ENCODE measurements at places on chromosomes 4 and X. TPM values are rescaled to one million over a fixed set of nuclear protein-coding genes. Genes with fewer than 3 reads are reported as not detected.

- no peaks in the 10 kb centered on the region for H3K27me3 ChIP-seq
- H3K4me1 ChIP-seq: no peaks in the 10 kb centered on the region
- H3K36me3 ChIP-seq: no peaks in the 10 kb centered on the region
Measured at GRCh38 chr4:32226204-32226603, 1506.0 kb downstream of the PCDH7 start.

GRCh38 chr4:68373513-68373912, 23.6 kb upstream of the YTHDC1 start:
- peak overlapping the region; percentile 65 for H3K4me3 ChIP-seq
- DNase-seq: peak; percentile 62
- H3K4me1 ChIP-seq: peaks cover 24% of the 10 kb centered on the region
- no peaks in the 10 kb centered on the region for H3K36me3 ChIP-seq
- H3K27ac ChIP-seq: peak overlapping the region; percentile 61

DNA sequence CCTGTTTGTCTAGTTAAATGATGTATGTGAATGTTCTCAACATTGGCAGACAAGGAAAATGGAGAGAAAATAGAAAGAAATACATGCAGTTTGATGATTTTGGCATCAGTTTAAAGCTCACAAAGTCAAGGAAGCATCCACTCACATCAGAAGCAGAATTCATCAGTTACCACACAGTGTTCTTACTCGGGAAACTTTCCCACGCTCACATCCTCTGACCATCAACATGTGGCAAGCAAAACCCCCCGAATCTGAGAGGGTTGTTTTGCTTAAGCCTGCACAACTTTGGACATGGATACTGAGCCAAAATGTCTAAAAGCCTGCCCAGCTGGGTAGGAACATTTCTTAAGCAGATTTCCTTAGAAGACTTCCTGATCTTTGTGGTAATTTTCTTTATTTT, 407.6 kb downstream of the ANKRD50 start:
- H3K36me3 ChIP-seq: no peaks in the 10 kb centered on the region
- no peak for DNase-seq
- H3K27me3 ChIP-seq: peaks cover 5% of the 10 kb centered on the region
- H3K4me1 ChIP-seq: no peaks in the 10 kb centered on the region

DNA sequence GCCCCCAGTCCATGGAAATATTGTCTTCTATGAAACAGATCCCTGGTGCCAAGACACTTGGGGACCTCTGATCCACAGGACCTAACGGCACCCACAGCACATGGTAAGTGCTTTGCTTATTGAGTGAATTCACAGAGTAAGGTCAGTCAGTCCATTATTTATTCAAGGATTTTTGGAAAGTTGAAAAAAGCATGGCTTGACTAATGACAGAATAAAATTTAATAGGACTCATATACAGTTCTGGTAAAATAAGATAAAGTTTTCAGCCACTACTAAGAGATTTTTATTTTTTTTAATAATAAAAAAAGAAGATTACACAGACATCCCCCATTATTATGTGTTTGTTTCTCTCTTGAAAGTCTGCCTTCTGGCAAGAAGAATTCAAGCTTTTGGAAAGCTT, 490.6 kb upstream of the HS3ST1 start:
- H3K36me3 ChIP-seq: no peaks in the 10 kb centered on the region
- H3K27ac ChIP-seq: no peak overlapping the region

- H3K4me3 ChIP-seq: no peak overlapping the region
- no peaks in the 10 kb centered on the region for H3K27me3 ChIP-seq
- H3K27ac ChIP-seq: no peak overlapping the region
- no peak for DNase-seq
Measured at GRCh38 chr4:142297313-142297712, 548.8 kb downstream of the INPP4B start.

DNA sequence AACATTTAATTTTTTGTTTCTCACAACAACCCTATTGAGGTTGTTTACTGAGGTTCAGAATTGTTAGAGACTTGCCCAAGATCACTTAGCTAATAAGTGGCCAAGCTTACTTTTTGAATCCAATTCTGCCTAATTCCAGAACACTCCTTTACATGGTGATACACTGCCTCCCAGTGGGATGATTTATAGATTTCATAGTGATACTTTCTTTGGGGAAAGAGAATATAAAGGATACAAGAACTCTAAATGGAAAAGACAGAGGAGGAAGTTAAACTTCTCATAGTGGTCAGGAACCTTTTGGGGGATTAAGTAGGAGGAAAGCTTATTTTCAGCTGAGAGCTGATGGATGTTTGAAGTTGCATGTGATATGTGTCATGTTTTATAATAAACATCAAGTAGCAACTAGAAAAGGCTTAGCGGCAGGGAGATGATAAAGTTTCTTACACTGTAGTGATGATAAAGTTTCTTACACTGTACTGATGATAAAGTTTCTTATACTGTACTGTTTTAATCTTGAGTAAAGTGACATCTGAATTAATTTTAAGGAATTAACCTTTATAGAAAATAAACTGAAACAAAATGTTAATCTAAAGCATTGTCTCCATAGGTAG, 15.3 kb downstream of the STAG2 start:
- no peaks in the 10 kb centered on the region for H3K27me3 ChIP-seq
- no peak overlapping the region for H3K4me3 ChIP-seq
- peak overlapping the region; percentile 52 for H3K27ac ChIP-seq

The NEXMIF gene
- 1.6 TPM for total RNA-seq

Measured in activated naive CD8-positive, alpha-beta T cell treated with anti-CD3 and anti-CD28 coated beads, Interleukin-2, amount 10 ng/mL, durations not matched to agents 7 days and 5 days (primary cell).